CD4-positive, alpha-beta T cell treated with Interleukin-12 subunit alpha and Interleukin-12 subunit beta, for 1 hour (primary cell): ENCODE measurements at places on chromosomes 7 and 10.

DNA sequence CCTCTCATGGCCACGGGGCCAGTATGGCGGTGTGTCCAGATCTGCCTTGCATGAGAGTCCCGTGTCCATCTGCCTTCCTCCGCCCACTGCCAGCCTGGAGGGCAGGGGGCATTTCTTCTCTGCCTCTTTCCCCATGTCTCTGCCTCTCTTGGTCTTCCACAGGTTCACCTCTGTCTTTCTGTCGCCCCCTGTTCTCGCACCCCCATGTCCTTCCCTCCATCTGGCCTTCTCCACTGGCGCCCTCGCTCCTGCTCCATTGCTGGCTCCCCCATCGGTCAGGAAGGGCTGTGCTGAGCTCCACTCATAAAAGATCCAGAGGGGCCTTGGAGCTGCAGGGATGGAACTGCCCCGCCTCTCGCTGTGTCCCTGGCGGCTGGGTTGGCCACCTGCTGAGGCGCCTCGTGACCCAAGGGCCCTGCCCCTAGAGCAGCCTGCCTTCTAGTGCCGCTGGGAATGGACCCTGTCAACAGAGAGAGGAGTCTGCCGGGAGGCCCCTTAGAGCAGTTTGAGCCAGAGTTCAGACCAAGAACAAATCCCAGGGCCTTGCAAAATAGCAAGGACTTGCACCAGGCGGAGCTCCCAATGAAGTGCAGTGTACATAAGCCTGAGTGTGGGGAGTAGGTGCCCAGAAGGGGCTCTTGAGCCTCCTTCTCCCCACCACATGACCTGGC is 42.0 kb downstream of the GOLGA7B start:
- no peak for DNase-seq

DNA sequence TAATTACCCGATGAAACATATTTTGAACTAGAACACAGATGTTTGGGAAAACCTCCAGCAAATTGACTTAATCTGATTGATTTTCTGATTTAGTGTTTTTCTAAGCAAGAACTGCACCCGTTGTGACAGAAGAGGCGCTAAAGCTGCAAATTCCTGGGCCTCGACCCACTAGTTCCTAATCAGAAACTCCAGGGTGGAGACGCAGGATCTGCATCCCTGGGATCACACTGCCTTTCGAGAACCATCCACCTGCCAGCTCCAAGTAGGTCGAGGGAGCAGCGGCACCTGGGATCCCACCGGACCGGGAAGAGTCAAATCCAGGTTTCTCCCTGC is 136.8 kb upstream of the CDCA7L start:
- no peak for DNase-seq

DNA sequence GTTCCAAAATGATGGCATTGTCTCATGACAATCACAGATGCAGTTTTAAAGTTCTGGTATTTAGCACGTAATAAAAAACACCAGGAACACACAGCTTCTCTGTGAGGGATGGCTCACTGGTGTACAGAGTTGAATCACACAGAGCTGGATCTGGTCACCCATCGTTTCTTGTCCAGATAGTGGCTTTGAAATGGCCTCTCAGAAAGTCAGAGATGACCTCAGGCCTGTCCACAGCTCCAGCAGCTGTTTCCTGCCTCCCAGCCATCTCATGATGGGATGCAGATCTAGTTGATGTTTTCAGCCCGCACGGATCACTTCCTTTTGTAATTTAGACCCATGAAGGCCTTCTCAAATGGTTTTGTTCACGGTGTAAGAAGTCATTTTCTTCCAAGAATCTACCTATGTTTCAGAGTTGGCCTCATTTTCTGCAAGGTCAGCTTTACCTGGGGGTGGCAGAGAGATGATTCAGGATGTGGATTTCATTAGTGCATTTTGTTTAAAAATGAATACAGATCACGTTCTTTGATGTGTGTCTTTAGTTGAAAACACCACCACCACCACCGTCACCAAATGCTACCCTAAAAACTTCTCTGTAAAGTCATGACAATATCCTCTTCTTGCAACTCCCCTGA is 166.2 kb downstream of the SNX10 start:
- no peak for DNase-seq

DNA sequence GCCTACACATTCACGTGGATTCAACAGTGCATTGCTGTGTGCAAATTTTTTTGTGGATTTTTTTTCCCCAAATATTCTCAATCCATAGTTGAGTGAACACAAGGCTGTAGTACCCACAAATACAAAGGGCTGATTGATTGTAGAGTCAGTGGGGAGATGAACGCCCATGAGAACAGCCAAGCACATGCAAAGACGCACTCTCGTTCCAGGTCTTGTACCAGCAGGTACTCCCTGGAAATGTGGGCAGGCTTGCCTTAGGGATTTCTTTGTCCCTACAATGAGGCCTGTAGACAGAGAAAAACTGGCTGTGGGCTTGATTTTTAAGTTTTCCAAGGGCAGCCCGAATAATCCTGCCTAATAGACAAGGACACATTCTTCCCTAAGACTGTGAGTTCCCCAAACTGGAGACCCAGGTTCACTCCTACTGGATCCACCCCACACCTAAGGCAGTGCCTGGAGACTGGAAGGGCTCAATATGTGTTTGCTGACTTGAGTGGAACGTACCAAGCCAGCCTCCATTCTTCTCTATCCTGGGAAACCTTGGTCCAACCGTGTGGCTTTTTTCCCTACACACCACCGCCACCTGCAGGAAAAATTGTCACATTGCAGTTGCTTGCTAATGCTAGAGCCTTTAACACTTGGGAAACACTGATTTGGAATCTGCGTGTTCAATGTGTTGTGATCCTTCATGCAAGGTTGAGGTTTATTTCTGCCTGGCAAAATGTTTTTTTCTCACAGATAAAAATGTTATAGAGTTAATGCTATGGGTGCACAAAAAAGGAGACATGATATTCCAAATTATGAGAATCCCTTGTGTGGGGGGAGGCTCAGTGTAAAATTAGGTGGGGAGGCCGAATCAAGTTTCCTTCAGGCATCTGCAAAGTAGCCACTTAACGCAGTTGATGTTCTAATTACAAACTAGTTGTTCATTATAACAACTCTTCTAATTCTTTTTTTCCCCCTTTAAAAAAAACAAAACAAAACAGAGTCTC is 49.3 kb downstream of the PPP1R17 start:
- DNase-seq, result peak; percentile 3
